ENCODE measurements at places on chromosomes 6 and 20.

DNA sequence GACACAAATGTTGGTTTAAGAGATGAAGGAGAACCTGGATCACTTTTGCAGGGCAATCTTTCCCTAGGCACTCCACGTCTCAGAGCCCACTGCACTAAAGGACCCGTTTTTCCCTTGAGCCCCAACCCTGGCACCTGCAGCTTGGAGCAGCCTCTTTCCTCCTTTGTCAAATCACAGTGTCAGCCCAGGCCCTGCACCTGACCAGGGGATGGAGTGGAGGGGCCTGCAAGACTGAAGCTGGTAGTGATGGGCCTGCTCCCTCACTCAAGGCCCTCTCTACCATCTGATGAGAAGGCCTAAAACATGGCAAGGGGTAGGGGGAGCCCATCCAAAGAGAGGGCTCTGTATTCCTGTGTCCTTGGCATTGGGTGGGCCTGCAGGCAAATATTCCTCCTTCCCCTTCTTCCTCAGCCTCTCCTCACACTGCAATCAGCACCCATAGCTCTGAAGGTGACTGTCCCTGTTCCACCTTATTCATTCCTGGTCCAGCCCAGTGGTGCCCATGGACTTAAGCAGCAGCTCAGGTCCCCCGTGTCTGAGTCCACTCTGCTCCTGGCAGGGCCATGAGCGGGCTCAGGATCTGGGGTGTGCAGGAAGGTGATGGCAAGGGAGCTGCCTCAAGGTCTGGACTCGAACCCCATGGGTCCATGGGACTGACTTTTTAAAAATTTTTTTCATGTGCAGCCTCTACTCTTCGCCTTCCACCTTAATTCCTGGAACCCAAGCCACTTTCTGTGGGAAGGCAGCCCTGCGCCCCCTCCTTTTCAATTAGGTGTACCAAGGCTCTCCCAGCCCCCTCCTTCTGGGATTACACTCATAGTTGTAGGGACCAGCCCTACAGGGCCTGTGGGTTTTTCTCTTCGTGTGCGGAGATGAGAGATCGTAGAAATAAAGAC, 6.7 kb downstream of the RAET1G start:
- DNase-seq: no peak

GRCh38 chr6:44851176-44851575, 463.7 kb downstream of the CDC5L start:
- DNase-seq: no peak

GRCh38 chr20:63138855-63139341, 77.0 kb downstream of the YTHDF1 start:
- DNase-seq: no peak

- DNase-seq: peak; percentile 59
These were observed 1.1 kb downstream of the CD164 start for GRCh38 chr6:109381061-109381746.

GRCh38 chr20:32296412-32296811, 19.0 kb downstream of the KIF3B start:
- DNase-seq: no peak

DNA sequence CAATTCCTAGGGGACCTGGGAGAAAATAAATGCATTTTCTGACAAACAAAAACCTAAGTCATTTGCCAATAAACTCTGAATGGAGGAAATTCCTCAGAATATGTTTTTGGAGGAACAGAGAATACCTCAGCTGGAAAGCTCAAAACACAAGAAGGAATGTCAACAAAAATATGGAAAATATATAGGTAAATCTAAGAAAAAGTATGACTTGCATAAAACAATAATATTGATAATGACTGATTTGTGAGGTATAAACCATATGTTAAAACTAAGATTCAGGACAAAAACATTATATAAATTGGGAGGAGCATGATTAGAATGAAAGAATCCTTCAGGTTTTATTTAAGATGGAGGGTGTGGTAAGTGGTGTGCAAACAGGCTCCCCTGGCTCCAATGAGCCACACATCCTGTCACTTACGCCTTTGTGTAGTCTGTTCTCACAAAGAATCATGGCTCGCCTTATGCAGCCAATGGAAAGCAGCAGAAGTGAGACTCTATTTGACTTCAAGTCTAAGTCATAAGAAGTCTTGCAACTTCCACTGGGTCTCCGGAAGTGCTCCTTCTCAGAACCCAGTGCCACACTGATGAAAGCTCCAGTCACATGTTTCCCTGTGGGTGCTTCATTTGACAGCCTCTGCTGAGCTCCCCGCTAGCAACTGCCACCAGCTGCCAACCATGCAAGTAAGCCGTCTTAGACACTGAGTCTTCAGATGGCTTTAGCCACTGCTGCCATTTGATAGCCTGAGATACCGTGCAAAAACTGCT, 8.1 kb downstream of the CFAP61 start:
- no peak for DNase-seq

GRCh38 chr6:113847447-113847846, 9.7 kb upstream of the MARCKS start:
- DNase-seq: no peak

- DNase-seq: no peak
These were observed 184.1 kb downstream of the TMEM242 start for GRCh38 chr6:157139054-157139708.

GRCh38 chr6:148332088-148332487, 10.6 kb upstream of the SASH1 start:
- DNase-seq: no peak

- no peak for DNase-seq
These were observed 15.7 kb upstream of the CDKN1A start for GRCh38 chr6:36662827-36663256.

DNA sequence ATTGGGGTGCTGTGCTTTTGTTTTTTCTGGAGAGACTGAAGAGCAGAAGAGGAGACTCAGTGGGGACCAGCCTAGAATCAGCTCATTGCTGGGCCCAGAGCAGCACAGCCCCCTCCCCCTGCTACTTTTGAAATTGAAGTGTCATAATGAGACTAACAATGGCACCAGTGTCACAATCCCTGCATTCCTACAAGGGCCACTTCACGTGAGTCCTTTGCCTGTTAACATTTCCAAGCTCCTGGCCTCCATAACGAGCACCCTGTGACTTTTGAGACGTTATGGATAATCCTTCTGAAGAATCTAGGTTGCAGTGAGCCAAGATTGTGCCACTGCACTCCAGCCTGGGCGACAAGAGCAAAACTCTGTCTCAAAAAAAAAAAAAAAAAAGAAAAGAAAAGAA, 41.7 kb downstream of the CNBD2 start:
- DNase-seq: no peak

GRCh38 chr6:105402090-105402938, 568 bp downstream of the PREP start:
- DNase-seq: peak; percentile 24

DNA sequence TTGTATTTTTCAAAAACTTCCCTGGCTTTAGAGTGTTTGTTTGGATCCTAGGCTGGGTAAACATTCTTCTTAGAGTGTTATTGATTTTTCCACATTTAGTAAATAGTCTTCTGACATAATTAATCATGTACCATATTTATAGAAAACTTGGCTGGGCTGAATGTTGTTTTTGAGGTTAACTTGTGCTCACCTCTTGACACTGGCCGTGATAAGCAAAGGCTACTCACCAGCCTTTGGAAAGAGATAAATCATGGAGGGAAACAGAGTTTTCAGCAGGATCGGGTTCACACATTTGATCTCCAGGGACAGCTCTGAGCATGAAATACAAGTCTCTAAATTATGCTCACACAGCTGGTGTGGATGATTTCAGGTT, 6.2 kb upstream of the CD93 start:
- DNase-seq: no peak

DNA sequence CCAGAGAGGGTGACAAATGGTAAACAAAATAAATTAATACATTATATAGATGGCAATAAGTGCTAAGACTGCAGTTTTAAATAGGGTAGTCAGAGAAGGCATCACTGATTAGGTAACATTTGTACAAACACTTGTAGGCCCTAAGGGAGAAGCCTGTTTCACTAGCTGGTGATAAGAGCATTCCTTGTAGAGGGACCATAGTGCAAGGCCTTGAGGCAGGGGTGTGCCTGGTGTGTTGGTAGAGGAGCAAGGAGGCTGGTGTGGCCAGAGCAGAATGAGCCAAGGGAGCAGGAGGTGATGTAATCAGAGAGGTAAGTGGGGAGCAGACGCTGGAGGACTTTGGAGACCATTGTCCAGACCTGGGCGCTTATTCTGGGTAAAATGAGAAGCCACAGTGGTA, 70.7 kb downstream of the ANKRD6 start:
- no peak for DNase-seq

DNA sequence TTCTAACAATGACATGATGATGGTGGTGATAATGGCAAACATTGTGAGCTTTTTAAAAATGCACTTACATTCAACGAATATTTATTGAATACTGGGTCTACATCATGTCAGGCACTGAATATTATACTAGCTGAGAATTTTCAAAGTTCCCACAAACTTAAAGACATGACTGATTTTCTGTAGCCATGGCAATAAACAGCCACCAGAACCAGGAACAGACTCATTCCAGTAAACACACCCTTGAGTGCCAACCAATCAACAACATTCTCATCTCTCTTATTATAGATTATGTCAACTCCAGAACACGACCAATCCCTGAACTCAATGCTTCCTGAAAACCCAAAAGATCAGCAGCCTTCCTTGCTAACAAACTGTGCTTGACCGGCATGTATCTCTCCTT, 212.4 kb upstream of the RUNX2 start:
- DNase-seq: no peak

GRCh38 chr6:28207510-28208110, 17.5 kb upstream of the ZSCAN9 start:
- DNase-seq: no peak

DNA sequence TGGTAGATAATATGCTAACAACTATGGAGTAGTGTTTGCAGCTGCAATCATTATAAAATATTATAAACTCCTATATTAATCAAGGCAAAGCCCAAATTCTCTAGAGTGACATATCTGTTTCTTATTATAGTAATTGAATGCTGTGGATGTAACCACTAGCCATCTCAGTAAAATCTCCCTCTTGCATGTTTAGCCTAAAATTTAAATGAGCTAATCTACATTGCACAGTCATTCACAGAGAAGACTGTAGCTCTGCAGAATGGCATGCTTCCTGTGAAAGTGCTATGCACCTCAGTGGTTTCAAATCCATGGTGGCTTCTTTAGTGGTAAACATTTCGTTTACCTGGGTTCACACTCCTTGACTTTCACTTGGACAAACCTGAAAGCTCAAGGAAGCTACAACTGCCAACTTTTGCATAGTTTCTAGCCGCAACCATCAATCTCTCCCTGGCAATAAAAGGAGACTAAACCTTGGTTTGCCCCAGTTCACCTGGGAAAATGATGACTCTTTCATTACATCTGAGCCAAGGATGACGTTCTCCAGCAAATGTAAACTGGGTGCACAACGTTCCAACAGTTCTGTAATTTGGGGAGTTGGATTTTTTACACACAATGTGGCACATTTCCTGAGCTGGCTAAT, 47.2 kb downstream of the FILIP1 start:
- DNase-seq: peak; percentile 69

DNA sequence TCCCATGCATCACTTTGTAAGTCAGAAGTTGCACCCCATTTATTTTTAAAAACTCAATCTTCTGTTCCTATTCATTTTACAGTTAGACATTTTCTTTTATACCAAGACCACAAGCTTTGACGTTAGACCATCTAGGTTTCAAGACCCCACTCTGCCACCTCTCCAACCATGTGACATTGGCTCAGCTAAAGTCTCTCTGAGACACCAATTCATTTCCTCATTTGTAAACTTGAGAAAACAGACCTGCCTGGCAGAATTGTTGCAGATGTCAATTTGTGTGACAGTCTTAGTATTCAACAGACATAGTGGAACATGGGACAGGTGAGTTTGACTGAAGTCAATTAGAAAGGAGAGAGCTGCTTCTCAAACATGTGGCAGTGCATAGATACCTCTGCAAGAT, 55.6 kb upstream of the CSE1L start:
- DNase-seq: no peak

GRCh38 chr6:149728499-149729234, 10.8 kb upstream of the LATS1 start:
- DNase-seq: no peak

DNA sequence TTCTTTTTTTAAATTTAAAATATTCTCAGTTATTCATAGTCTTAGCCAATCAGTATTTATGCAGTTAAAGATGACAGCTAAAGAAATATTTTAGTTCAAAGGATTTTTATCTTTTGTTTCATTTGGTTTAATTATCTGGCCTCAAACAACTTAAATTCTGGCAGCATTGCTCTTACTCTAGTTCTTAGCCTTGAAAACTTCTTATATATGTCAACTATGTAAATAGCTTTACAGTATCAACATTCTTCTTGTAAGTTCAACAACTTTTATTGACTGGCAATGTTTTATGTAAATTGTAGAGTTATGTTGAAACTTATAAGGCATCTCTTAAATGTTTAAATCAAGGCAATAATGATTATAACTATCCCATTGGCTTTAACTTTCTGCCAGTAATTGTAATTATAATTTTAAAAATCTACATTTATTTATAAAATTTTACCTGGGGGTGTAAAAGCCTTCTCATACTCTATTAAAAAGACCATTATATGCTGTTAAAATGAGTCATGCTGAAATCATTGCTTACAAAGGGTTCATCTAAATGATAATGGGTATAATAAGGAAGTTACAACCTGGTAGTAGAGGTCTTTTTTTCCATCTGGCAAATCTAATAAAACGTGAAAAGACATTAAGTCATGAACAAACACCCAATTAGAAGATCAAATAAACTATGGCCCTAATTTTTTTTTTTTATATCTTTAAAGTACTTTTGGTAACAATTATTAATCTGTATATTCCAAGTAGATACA, 45.8 kb upstream of the FAM184A start:
- DNase-seq: no peak

DNA sequence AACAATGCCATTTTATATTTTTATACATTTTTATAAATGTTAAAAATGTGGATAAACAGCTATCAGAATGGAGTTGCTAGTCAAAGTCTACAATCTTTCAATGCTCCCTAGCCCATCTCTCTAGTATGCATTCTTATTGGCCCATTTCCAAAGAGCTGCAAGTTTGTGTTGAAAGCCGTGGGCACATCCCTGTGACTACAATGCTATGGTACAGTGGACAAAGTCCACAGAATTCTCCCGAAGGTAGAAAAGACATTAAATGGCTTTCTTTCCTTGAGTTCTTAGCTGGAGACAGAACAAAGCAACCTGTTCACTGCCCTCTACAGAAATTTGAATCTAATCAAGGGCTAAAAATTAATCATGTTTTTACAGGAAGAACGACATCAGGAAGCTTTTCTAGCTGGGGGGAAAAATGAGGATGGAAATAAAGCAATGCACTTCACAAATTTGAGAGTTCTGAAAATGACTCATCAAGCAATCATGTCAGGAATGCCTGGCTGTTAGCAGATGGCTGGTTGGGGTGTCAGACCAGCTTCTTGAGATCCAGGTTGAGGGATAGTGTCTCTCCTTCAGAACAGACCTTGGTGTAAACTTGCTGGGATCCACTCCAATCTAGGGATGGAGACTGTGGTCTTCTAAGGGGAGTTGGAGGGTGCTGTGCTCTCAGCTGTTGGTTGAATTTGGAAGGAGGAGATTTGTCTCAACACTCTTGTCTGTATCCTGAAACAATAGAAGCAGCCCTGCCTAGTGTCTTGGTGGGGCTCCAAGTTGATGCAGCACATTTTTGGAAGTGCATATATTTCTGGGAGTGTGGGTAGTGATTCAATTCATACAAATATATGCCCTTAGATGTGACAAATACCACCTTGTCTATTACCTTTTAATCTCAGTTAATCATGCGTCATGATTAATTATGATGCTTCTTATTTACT, 143.4 kb upstream of the PHACTR1 start:
- DNase-seq: no peak

GRCh38 chr6:52546192-52546591, 30.7 kb downstream of the TRAM2 start:
- no peak for DNase-seq
